Osteoblast (primary cell): ENCODE measurements at places on chromosomes 12 and 14. TPM values are rescaled to one million over a fixed set of nuclear protein-coding genes. Genes with fewer than 3 reads are reported as not detected.

- DNase-seq, result no peak
Observed at GRCh38 chr14:94052662-94053061, 26.5 kb downstream of the OTUB2 start.

ASIC1 gene
- 0.72 and 0.88 TPM in 2 replicates for total RNA-seq

- no peak for DNase-seq
Observed at GRCh38 chr14:102817942-102818940, 41.0 kb downstream of the TRAF3 start.

TCL1B gene
- total RNA-seq, result not detected in 2 replicates

PFDN5 gene
- 323 and 324 TPM in 2 replicates for total RNA-seq

DNA sequence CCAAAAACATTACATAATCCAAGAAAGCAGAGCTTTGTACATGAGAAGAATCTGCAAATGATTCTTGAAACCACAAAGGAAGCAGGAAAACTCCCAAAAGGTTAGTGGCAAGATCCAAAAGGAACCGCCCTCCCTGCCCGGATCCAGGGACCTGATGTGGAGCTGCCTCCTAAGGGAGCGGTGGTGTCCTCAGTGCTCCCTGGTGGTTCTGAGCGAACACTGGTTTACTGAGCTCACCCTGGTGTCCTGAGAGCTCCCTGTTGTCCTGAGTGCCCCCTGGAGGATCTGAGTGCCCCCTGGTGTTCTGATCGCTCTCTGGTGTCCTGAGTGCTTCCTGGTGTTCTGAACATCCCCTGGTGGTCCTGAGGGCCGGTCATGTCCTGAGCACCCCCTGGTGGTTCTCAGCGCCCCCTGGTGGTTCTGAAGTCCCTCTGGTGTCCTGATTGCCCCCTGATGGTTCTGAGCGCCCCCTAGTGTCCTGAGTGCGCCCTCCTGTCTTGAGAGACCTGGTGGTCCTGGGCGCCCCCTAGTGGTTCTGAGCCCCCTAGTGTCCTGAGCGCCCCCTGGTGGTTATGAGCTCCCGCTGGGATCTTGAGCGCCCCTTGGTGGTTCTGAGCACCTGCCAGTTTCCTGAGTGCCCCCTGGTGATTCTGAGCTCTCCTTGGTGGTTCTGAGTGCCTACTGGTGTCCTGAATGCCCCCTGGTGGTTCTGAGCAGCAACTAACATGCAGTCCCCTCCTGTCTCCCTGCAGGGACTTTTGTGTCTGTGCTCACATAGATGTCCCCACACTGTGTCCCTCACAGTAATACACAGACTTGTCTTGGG, 891.1 kb downstream of the TMEM121 start:
- DNase-seq, result no peak

- DNase-seq, result peak; percentile 92
Observed at GRCh38 chr12:127393896-127394295, 873.1 kb upstream of the TMEM132C start.

DNA sequence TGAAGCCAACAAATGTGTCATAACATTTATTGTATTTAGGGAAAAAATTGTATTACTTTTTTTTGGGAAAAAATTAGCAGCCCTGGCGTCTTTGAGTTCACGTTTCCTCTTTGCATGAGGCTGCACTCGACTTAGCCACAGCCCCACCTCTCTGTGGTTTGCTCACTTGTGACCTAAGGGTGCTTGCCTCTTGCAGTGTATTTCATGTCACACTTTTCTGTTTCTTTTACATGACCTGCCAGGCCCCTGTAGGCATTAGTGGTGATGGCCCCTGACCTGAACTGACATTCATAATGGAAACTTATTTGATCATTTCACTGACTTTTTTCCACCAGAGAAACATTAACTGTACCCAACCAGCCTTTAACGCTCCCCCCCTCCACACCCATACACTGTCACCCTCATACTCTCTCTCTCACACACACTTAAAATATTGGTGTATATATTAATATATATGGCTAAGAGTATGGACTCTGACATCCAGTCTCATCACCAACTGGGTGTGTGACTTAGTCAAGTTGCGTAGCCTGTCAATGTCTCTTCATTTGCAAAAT, 122.9 kb downstream of the PRKCH start:
- no peak for DNase-seq

GRCh38 chr12:52579468-52580465, 6.1 kb upstream of the KRT74 start:
- DNase-seq, result no peak

DNA sequence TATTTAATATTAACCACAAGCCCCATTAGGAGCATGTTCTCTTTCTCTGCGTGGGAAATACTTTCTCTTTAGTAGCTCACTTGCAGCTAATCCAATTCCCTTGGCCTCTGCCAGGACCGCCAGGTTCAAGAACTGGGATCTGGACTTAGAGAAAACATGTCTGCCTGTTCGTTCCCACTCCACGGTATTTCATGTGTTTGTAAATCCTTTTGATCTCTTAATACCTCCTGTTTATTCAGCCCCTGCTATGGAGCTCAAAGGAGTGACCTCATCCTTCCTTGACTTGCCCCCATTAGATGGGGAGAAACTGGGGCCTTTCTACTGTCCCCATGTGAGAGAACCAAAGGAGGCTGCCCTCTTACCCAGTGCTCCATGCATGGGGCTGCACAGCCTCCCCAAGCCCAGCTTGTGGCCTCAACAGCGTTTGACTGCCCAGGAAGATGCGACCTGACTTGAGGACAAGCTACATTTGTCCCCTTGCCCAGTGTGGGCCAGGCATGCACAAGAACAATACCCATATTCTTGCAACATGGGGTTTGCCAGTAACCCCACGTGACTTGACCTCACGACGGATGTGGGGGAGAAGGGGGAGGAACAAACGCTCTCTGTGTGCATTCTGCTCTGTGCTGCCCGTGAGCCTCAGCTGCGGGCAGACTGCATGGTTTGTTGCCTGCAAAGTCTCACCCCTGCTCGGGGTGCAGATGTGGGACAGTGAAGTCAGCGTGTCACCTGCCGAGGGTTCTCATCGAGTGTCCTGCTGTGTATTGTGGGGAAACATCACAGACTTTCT, 30.3 kb downstream of the CD9 start:
- no peak for DNase-seq

GRCh38 chr12:51869496-51869865, 18.4 kb upstream of the ANKRD33 start:
- DNase-seq, result no peak

GRCh38 chr12:28578361-28578760, 388.1 kb downstream of the CCDC91 start:
- DNase-seq, result peak; percentile 51

- no peak for DNase-seq
Observed at GRCh38 chr14:59529189-59529588, 44.9 kb downstream of the JKAMP start.

PTGDR gene
- total RNA-seq, result 1.4 and 1.5 TPM in 2 replicates

DNA sequence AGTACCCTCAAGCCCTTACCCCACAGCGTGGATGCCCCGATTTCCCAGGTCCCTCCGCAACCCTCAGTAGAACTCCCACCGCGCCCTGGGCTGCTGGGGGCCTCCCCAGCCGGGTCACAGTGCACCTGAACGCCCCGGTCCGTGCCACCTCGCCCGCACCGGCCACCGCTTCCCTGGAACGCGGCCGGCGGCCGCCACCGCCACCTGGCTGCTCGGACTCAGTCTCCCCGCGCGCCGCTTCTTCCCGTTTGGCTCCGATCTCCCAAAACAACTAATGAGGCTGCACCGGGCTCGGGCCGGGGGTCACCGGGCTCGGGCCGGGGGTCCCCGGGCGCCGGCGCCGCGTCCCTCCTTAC, 1.0 kb downstream of the ITPK1 start:
- DNase-seq, result no peak

DNA sequence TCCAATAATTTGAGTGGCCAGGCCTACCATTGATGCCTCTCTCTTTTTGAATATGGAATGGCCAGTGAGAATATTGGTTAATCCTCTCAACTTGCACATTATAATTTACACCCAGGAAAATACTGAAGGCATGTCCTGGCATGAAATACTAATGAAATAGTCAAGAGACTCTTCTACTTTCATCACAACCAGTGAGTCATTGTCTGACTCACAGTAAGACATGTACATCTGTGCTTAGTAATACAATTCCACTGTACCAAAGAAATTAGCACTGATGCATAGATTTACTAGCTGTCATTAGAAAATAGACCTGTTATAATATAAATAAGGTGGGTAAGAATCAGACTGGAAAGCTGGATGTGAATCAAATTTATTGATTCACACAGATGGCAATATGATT, 31.6 kb downstream of the KCNC2 start:
- peak; percentile 23 for DNase-seq

DNA sequence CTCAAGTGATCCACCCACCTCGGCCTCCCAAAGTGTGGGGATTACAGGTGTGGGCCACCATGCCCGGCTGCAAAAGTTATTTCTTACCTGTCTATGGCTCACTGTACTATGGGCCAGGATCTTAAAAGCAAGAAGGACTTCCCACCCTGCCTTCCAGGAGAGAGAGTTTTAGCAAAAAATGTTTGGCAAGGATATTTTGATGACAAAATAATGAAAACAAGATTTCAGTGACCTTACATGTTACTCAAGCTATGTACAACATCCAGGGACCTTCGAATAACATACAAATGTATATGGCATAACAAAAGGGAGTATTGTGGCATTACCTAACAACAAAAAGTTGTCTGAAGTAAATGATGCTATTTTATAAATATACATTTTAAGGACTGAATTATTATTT, 55.1 kb downstream of the ANO6 start:
- DNase-seq, result no peak

DNA sequence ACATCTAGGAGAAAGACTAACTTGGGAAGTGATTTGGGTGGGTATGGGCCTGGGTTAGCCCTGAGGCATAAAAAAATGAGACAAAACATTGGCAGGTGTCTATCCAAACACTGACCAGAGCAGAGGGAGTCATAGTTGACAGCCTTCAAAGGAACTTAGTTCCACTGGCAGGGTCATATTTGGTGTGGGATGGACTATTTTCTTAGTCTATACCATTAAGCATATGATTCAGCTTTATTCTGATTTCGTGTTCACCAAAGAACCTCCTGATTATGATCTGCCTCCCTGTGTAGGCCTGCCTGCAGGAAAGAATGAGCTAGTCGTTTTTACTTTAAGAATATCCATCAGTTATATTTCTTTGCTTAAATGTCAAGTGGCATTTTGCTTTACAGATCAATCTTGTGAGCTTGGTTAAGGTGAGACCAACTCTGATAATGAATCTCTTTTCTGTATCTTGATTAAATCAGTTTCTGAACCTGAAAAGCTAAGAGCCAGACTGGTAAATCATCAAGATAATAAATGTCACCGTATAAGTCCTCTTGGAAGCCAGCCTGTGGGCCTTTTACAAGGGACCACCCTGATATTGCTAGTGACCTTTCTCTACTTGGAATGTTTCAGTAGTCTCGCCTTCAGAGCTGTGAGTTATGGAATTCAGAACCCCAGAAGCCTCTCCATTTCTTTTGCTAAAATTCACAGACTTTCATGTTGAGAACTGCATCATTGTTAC, 182.9 kb downstream of the MON2 start:
- DNase-seq, result peak; percentile 10

DNA sequence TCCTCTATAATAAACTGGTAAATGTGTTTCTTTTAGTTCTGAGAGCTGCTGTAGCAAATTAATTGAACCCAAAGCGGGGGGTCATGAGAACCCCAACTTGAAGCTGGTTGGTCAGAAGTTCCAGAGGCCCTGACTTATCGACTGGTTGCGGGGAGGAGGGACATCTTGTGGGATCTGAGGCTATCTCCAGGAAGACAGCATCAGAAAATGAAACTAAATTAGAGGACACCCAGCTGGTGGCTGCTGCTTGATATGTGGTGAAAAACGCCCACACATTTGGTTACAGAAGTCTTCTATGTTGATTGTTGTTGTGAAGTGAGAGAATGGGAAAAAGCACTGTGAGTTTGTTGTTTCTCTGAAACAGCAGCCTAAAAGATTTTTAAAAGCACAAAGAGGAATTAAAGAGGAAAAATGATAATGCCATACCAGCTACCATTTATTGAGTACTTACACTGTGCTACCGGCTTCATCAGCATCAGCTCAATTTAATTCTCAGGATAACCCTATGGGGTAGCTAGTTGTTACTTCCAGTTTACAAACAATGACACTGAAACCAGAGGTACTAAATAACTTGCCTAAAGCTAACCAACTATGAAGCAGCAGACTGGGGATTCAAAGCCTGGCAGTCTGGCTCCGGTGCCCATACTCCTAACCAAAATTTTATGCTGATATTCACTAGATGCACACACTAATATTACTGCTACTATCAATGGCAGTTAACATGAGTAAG, 24.3 kb downstream of the DDX24 start:
- DNase-seq, result no peak

FBXO34 gene
- total RNA-seq, result 24.2 and 24.6 TPM in 2 replicates

GRCh38 chr12:13186302-13186701, 10.2 kb upstream of the EMP1 start:
- no peak for DNase-seq

DNA sequence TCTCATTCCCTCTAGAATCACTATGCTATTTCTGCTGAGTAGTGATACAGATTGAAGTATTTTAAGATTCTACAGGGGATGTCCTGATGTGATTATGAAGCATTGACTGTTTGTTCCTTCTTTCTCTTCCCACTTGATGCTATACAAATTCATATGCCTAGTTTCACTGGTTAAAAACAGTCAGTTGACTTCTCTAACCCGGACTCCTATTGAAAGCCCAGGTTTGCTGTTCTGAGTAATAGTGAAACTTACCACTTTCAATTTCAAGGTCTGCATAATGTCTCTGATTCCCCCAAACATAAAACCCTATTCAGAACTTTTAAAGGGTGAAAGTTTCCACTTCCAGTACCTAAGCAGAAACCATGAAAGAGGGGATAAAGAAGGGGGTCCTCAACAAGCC, 117.7 kb upstream of the RPL10L start:
- DNase-seq, result no peak

LMO3 gene
- 3.2 and 3.3 TPM in 2 replicates for total RNA-seq

FOXG1 gene
- total RNA-seq, result under 0.01 TPM in 1 of 2 replicates, not detected in the other

REC8 gene
- 3.3 and 3.5 TPM in 2 replicates for total RNA-seq
